Sciatic nerve (tissue), 2 donors: ENCODE measurements at places on chromosomes 7 and 10. TPM values are rescaled to one million over a fixed set of nuclear protein-coding genes. Genes with fewer than 3 reads are reported as not detected.

DNA sequence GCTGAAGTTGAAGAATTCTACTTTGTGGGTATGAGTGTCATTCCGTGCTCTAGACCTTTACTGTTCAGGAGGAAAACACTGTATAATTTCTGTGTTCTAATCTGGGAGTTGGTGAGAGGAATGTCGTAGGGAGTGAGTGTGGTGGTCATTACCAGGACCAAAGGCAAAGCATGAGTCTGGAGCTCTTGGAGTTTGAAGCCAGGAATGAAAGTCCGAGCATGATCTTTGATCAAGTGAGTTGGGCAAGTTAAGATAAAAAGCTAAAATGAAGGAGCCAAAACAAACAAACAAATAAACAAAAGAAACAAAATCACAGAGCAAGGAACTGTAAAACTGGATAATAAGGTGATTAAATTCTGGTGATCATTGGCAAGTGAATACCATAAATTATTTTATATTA lies 161.4 kb downstream of the AGMO start:
- DNase-seq, result no peak

GRCh38 chr10:110502072-110502845 lies 4.6 kb downstream of the DUSP5 start:
- DNase-seq, result no peak

GRCh38 chr10:72426986-72427385 lies 72.3 kb upstream of the DNAJB12 start:
- no peak for DNase-seq

GRCh38 chr7:132133501-132133900 lies 442.8 kb downstream of the PLXNA4 start:
- no peak for DNase-seq

DNA sequence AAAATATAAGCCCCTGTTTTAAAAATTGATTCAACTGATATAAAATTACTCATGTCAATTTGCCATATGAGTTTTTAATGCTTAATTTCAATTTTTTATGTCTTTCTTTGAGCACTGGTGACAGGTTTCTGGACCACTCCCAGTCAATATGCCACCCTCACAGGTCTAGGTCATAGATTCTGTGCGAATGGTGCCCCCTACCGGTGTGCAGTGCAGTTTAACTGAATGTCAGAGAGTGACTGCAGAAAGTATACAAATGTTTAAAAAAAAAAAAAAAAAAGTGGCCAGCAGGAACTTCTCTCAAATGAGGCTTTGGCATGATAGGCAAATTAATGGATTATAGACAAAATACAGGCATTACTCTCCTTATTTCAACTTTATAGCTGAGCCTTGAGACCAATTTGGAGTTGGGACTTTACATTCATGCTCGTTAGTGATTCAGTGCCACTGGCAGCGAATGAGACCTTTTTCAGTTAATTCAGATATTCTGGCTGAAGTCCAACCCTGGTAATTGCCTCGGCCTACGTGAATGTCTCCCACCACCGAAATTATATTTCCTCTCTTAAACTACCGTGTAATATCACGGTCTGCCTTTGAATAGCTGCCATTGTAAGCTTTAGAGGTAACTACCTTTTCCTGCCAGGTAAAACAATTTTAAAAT lies 427.6 kb downstream of the PHTF2 start:
- no peak for DNase-seq

GRCh38 chr7:30928254-30928872 lies 16.7 kb downstream of the AQP1 start:
- no peak for DNase-seq

DNA sequence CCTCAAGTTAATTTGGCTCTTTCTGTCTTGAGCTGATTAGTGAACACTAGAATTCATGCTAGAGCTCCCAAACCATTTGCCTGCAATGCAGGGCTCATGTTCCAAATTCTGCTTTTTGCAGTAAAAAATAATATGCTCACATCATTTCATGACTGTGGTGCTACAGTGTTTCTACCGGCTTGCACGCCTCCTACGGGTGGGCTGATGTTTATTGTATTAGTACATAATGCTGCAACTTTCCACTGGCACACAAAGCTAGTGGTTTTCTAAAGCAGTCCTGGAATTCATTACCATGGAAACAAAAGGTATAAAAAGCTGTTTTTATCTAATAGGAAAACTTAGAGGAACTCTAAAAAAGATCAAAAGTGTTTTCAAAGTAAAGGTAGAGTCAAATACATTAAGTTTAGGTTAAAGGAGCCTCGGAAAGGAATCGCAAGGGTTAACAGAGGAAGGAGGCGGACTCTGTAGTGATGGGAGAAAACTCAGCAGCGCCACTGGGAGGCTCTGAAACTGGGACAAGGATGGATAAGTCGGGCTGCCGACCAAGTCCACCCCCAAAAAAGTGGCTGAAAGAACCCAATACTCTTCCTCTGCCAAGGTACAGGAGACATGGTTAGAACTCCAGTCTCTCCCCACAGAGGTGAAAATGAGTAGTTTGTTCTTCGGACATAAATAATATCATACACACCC lies 25.9 kb downstream of the GRM8 start:
- no peak for DNase-seq

DNA sequence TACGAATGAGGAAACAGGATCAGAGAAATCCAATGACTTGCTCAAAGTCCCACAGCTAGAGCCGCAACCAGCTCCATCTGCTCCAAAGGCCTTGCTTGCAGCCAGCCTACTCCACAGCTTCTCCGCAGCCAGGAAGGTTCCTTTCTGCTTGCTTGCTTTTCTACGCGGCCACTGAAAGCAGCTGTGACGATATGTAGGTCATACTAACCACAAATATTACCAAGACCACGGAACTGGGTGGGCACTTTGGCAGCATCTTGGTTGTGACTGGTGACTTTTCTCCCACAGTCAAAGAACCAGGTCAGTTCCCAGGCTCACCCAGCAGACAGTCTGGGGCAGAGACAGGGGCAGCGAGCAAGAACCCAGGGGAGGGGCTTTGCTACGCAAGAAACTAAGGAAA lies 86.4 kb downstream of the FAM53B start:
- no peak for DNase-seq

- no peak for DNase-seq
These were observed 165.2 kb downstream of the AUTS2 start for GRCh38 chr7:69763513-69763912.

- DNase-seq, result no peak
These were observed 69.2 kb downstream of the CNTNAP2 start for GRCh38 chr7:146185844-146186243.

DNA sequence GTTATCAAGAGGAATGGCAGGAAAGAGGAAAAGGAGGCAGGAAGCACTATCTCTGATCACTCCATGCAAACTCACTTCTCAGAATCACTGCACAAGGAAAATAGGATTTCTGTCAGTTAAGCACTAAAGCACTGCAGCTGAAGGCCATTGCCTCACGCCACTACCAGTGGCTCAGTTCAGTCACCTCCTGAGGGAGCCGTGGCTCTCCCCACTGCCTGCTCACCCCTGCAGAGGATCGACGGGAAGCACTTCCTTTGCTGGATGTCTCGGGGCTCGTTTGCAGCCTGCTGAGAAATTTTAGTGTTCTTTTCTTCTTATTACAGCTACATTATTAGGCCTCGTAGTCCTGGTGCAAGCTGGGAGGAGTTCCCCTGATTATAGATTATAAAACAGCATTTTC lies 90.1 kb upstream of the ADCY1 start:
- no peak for DNase-seq

DNA sequence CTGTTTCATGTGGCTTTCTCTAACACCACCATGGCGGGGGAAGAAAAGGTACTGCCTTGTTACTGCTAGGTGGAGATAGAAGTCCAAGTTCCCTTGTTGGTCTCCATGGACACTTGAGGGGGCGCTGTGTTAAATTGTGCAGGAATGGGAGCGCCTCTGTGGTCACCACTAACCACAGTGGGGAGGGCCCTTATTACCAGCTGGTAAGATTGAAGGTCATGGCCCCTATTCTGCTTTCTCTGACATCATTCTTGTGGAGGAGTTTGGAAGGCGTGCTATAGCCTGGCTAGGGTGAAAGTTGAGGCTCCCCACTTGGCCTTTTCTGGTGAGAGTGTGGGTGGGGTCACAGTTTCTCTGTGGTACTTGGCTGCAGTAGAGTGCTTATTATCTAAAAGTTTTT lies 14.9 kb upstream of the MXI1 start:
- no peak for DNase-seq

GRCh38 chr7:150944066-150945042 lies 33.8 kb downstream of the KCNH2 start:
- DNase-seq, result peak; percentile 33

GRCh38 chr10:12868229-12868628 lies 133.3 kb downstream of the CCDC3 start:
- DNase-seq, result no peak

DNA sequence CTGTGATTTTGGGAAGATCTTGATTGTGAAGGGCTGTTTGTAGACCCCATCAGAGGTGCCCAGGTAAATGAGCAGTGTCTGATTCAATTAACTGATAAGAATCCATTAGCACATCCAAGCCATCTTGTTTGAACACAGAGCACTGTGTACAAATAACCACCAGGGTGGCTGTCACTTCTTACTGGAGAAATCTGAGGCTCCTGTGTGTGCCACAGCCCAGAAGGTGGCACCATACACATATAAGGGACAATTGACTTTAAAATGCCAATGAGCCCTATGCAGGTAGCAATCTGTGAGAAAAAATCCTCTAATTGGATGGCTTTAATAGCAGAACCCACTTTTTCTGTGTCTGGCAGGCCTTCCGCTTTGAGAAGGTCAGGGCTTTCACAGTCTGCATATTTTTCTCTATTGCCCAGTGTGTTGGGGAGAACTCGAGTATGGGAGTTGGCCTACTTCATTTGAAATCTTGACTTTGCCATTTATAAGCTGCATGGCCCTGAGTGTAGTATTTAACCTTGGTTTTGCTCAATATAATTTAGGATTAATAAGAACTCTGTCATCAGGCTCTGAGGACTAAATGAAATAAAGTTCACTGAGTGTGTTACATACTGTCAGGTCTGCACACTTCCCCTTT lies 517.4 kb downstream of the CCSER2 start:
- no peak for DNase-seq

DNA sequence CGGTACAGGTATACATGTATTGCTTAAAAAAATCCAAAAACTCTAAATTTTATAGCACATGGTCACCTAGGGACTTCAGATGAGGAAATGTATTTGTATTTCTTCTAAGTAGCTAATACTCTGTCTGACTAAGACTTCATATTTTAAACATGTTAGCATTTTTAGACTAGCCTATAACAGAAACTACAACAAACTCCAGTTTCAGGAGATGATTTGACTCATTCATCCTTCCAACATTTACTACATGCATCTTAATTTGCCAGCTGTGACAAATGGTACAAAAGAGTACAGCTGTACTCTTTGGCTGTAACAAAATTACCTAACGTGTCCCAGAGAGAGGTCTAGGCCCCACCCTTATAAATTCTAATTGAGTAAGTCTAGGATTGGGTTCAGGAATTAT lies 22.2 kb downstream of the TMEM209 start:
- no peak for DNase-seq

- no peak for DNase-seq
These were observed 8.1 kb downstream of the AOC1 start for GRCh38 chr7:150860291-150860977.

DNA sequence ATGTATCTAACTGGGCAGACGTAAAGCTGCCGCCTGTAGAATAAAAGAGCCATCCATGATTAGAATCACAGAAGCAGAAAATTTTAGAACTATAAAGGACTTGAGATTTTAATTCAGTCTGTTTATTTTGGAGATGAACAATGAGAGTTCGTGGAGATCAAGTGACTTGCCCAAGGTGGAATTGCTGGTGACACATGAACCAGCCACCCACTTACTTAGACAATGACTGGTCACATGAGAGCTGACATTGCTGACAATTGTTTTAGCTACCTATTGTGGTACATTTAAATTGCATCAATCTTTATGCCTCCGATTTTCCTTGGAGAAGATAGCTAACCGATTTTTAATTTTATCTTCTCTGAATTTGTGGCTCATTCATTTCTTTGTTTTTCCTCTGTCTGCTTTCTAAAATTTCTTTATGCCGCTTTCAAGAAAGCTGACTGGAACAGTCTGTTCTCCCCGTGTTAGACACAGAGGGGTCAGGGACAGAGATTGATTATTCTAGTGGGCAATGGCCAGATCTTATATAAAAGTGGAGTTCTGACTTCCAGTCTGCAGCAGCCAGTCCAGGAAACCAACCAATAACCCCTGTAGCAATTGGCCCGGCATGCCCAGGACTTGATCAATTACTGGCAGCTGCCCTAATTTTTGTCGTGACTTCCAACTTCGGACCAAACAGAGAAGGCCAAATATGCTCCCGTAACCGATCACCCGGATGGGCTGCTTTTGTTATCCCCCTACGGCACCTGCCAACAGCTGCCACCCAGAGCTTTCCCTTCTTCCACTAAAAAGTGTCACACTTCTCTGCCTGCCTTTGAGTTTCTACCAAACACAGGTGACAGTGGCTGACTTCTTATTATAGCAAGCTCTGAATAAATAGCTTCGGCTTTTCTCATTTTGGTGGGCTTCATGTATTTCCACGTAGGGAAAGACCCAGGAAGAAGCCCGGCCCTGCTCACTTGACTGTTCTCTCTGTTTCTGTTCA lies 241.6 kb downstream of the CAMK1D start:
- no peak for DNase-seq

DNA sequence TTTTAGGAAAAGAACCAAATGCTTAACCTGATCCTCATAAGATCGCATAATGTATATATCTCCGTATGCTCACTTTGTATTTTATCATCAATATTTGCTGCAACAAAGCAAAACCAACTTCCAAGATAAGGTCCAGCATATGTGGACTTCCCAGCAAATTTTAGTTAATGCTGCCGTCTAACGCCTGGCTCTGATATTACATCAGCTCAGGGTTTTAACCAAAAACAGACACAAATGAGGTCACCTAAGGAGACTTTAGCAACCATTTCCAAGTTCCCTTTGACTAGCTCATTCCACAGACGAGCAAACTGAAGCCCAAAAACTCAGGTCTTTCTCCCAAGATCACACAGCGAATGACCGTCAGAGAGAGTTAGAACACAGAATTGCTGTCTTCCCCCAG lies 59.4 kb upstream of the UCN3 start:
- no peak for DNase-seq

- no peak for DNase-seq
These were observed 638.2 kb upstream of the FZD8 start for GRCh38 chr10:36280321-36280741.

GRCh38 chr7:64875658-64876406 lies 27.2 kb upstream of the ZNF273 start:
- DNase-seq, result no peak

Gene CLIP2
- total RNA-seq, result 58.4 TPM

Gene GIMAP5
- 18.4 TPM for total RNA-seq

Gene SNX13
- 65.4 TPM for total RNA-seq

Gene LRRC4
- 14.7 TPM for total RNA-seq

Gene RASA4B
- total RNA-seq, result 59.3 TPM

Gene ZNF425
- total RNA-seq, result 3.2 TPM

Gene NRAP
- total RNA-seq, result not detected

Gene ANKRD30A
- 0.09 TPM for total RNA-seq

Gene GIGYF1
- total RNA-seq, result 58.8 TPM

Gene GRID1
- 15.4 TPM for total RNA-seq

Gene C10orf95
- not detected for total RNA-seq

Gene EPHB4
- total RNA-seq, result 49.5 TPM
